ENCODE measurements at places on chromosomes 4 and X. TPM values are rescaled to one million over a fixed set of nuclear protein-coding genes. Genes with fewer than 3 reads are reported as not detected.

GRCh38 chr4:163113921-163114713 is 52.6 kb downstream of the NAF1 start:
- DNase-seq, result no peak

DNA sequence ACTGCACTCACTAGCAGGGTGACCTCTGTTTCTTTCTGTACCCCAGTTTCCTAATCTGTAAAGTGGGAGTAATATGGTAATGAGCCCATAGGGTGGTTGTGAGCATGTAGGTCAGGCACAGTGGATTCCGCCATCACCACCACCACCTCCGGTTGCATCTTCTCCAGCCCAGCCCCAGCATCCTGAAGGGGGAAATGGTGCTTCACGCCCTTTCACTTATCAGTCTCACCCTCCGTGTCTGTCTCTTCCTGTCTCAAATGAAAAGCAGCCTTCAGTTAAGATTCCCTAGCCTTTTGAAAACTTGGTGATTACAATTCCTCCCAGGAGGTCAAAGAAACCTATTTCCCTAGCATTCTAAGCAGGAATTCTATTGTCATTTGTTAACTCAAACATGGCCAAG is 16.9 kb upstream of the XPNPEP2 start:
- peak; percentile 59 for DNase-seq

GRCh38 chrX:130082244-130083106 is 27.8 kb downstream of the ELF4 start:
- peak; percentile 94 for DNase-seq

DNA sequence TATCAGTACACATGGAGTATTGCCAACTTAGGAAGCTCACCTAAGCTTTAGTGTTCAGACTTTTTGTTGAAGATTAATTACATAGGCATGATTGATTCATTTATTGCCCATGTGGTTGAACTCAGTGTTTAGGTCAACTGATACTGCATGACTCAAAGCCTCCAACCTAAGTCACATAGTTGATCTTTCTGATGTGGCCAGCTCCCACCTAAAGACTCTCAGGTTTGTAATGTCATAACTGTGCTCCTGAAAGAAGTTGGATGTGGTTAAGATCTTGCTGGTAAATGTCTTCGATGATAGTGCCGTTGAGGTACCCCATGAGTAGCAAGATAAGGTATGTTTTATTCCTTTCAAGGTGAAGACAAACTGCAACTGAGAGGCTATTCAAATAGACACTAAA is 192.5 kb downstream of the EDA start:
- DNase-seq, result no peak

DNA sequence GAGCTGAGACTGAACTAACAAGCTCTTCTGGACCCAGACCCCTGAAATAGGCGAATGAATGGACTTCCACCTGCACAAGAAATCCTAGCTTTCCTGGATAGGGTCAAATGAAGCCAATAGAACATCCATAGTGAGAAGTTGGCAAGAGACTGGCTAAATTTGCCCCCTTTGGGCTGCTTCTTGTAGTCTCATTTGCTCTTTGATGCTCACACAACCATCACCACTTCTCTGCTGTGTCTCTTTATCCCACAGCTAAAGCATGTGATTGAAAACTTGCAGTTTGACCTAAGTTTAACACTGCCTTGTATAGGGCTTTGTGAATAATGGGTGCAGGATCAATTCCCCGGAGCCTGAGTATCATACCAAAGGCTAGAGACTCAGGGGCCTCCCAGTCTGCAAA is 38.2 kb downstream of the NLGN3 start:
- DNase-seq, result peak; percentile 54

DNA sequence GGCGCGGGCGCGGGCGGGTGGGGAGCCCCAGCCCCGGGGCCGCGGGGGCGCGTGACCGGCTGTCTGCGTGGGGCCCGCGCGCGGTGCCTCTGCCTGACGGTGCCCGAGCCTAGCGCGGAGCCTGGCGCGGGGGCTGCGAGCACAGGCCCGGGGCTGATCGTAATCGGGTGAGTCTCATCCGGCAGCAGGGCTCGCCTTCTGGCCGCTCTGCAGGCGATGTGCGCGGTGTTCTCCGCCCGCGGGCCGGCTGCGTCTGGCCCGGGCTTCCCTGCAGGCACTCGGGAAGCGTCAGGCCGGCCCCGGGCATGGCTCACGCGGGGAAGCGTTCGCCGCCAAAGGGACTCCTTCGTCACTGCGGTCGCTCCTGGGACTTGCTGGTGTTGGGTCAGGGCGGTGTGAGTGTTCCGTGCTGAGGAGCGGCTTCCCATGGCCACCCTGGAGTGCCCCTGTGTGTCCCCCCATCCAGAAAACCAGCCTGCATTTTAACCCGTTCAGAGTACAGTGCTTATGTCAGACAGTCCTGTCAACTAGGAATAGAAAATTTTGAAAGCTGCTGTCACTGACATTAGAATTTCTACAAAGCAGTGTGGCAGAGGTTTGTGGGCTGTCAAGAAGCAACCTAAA is 40.6 kb downstream of the FAM149A start:
- DNase-seq, result peak; percentile 67

DNA sequence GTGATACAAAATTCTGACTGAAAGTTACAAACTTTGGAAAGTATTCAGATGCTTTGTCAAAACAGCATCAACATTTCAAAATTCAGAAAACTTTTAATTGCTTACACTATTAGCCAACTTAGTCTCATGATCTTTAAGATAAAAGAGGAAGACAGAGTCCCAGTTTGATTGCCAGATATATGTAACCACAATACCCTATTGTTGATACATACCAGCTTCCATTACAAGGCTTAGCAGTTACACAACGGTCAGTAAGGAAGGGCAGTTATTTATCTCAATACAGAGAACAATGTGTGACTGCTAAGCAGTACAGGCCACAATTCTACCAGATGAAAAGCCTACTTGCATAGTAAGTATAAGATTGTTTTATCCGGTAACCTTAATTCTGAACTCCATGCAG is 138.4 kb downstream of the SPANXN3 start:
- no peak for DNase-seq

GRCh38 chr4:987624-988513 is 1.0 kb downstream of the IDUA start:
- DNase-seq, result no peak

- DNase-seq, result no peak
These were observed 23.8 kb downstream of the VCX2 start for GRCh38 chrX:8147226-8147625.

GRCh38 chr4:15469402-15470127 is at the start of gene CC2D2A:
CC2D2A (plus strand) TSS chr4:15469882; CDS start chr4:15475933, 6,051 bp downstream.
- peak; percentile 50 for DNase-seq

FAM149A gene
- total RNA-seq, result 0.33 TPM

SSX2B gene
- not detected for total RNA-seq
